SHP77 (cell line): ENCODE measurements at places on chromosomes 2 and 18.

GRCh38 chr2:86621280-86621943 lies 2.3 kb downstream of the RNF103 start:
- DNase-seq: no peak

DNA sequence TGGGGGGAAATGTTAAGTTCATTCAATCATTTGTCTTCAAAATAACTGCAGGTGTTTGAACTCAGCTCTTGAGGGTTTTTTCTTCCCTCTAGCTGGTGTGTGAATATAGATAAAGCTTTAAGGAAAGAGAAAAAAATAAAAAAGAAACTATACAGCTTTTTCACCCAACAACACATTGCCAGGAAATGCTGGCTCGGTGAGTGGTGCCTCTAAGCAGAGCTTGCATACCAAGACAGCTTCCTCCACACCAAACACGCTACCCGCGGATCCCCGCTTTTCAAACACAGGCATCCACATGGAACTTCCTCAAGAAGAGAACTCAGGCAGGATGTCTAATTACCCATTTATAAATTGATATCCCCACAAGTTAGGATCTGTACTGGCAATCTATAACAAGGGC lies 69.8 kb upstream of the TANK start:
- DNase-seq: no peak

DNA sequence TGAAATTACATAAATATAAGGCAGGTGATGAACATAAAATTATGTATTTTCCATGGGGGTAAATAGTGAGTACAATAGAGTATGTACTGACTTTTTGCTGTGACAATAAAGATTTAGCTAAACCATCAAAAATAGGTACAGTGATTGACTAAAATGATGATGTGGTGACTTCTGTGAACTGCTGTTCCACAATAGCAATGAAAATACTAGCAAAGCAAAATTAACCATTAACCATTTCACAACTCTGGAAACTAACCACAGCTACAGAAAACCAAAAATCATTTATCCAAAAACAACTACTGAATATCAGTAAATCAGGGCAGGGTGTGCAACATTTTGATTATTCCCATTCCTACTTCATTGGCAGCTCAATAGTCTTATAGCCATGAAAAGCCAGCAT lies 161.4 kb upstream of the GYPC start:
- no peak for DNase-seq

- no peak for DNase-seq
These were observed 11.6 kb upstream of the ALLC start for GRCh38 chr2:3646446-3646845.

DNA sequence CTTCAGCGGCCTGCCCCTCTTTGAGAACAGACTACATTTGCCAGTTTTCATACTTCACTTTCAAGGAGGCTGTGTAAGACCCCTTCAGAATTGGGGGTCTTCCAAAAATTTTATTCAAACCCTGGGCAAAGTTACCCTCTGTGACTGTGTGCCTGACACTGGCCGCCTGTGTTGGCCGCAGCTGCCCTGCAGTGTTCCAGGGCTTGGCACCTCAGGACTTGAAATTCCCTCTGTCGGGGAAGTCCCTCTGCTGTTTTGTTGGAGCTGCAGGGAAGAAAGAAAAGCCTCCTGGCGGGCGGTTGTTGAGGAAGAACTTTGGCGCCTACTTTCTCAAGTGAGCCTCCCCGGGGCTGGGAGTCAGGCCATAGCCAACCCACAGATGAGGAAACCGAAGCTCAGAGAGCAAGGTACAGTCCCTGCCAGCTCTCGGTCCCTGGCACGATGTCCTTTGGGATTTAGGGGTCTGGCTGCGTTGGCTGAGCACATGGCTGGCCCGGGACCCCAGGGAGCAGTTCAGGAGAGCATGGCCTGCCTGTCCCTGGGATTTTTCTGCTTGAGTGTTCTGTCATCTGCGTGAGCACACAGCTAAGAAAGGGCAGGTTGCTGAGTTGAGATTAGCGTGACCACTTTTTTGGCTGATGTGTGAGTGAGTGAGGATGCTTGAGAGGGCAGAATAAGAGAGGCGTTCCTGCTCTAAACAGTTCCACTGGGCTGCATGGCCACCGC lies 17.9 kb upstream of the ASB1 start:
- DNase-seq: no peak

DNA sequence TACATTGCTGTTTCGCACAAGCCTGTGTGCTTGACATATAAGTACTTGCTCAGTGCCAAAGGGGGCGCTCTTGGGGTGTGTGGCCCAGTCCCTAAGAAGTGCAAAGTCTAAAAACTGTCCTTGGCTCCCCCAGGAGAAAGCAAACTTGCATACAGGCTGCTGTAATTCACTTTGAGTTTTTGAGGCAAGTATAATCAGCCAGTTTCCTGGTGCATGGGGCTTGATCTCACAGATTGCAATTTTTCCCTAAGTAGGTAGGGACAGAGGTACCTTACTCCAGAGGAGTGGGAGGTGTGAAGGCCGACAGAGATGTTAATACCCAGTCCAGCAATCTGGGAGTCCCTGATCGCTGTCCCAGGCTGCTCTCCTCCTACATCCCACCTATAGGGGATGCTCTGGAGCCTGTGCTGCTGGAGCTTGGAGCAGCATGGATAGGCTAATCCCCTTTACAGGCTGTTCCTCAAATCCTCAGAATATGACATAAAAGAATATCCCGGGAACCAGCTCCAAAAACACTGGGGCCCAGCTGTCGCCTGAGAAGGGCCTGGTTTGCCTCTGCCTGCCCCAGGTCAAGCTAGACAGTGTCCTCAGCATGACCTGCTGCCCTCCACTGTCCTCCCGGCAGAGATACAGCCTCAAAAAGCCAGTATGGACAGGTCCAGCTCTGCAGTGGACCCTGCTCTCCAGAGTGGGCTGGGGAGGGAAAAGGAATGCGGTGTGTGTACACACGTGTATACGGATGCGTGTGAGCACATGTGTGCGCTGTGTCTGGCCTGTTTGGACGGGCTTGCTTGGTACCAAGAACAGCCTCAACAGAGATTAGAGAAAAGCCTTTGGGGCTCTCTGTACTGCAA lies 136.5 kb upstream of the HAAO start:
- DNase-seq: no peak
